ENCODE measurements at places on chromosomes 1 and 21. TPM values are rescaled to one million over a fixed set of nuclear protein-coding genes. Genes with fewer than 3 reads are reported as not detected.

C8A gene
- total RNA-seq: not detected

ID3 gene
- 414 TPM for total RNA-seq

CTSE gene
- not detected for total RNA-seq

PTGER3 gene
- not detected for total RNA-seq

LAMTOR2 gene
- 169 TPM for total RNA-seq

KLF17 gene
- 0.48 TPM for total RNA-seq

GSTM5 gene
- not detected for total RNA-seq

RUNX3 gene
- 5.7 TPM for total RNA-seq

RGS16 gene
- 0.40 TPM for total RNA-seq

ZBTB7B gene
- 53.7 TPM for total RNA-seq

MARCKSL1 gene
- total RNA-seq: 56.5 TPM

TEDDM1 gene
- total RNA-seq: not detected

KRTAP11-1 gene
- not detected for total RNA-seq

TACSTD2 gene
- not detected for total RNA-seq

SLC6A9 gene
- total RNA-seq: 11.5 TPM

SPOCD1 gene
- 3.8 TPM for total RNA-seq

KCNE2 gene
- not detected for total RNA-seq

OR2G6 gene
- not detected for total RNA-seq

Measured in A549 treated with Mapracorat at 1 μM for 4 hours (cell line).